Activated CD4-positive, alpha-beta T cell treated with anti-CD3 and anti-CD28 coated beads for 24 hours (primary cell): ENCODE measurements at places on chromosomes 7 and 10.

GRCh38 chr10:77256346-77256745 is 381.3 kb downstream of the KCNMA1 start:
- no peak for DNase-seq

- no peak for DNase-seq
Measured at GRCh38 chr10:124075231-124075955, 18.0 kb downstream of the CHST15 start.

DNA sequence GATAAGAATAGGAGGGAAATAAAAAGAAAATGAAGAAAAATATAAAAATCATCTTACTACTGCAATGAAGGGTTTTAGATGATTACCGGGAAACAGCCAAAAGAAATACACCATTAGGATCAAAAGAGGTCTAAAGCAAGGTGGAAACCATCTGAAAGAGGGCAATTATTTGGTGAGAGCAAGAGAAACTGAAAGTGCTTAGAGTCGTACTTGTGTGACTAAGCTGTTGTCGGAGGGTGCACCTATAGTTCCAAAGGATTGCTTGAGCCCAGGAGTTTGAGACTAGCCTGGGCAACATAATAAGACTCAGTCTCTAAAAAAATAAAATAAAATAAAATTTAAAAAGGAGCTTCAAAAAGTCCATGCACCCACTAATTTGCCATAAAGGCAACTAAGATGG is 169.5 kb downstream of the DKK1 start:
- DNase-seq = no peak

- DNase-seq = no peak
Measured at GRCh38 chr7:78448911-78449310, 650.3 kb downstream of the PHTF2 start.

- DNase-seq = no peak
Measured at GRCh38 chr7:31747553-31747952, 60.5 kb downstream of the PPP1R17 start.

DNA sequence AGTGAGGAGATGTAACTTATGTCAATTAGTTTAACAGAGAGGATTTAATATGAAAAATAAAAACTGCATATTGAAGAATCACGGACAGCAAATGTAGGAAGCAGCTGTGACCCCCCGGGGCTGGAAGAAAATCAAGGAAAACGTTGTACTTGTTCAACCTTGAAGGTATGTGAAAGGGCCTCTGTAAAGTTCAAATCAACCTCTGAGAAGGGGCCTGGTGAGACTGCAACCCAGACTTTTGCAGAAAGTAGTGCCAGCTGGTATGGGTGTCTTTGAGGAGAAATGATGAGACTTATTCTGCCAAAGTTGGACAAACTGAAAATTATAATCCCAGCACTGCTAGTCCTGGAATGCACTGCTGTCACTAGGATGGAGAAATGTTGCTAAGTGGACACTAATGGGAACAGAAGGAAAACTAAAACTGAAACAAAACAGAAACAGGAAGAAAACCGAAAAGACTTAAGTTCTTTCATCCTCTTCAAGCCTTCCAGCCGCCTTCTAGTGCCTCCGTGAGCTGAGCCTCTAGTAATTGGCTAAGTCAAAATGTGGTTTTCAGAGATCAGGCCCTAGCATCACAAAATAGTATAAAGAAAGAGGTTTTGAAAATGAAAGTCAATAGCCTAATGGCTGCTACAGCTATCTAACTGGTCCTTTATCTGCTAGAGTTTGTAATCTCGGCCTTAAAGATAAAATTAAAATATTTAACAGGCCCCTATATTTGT is 253.7 kb upstream of the SORCS1 start:
- DNase-seq = no peak

DNA sequence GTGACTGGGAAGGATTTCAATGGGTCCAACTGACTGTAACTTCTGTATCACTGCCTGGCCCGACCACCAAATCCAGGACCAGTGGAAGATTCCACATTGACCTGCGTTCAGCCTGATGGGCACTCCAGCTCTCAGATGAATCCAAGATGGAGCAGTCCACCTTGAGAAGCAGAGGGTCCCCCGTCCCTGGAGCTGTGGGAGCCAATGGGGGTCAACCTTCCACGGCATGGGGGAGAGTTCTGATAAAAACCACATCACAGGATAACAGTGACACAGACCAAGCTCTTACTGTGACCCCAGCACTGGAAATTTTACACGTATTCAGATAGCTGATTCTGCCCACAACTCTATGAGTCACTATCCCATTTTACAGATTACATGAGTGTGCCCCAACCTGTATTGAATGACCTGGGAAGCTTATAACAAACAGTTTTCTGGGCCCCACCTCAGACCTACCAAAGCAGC is 11.2 kb downstream of the ZCCHC24 start:
- DNase-seq = no peak

DNA sequence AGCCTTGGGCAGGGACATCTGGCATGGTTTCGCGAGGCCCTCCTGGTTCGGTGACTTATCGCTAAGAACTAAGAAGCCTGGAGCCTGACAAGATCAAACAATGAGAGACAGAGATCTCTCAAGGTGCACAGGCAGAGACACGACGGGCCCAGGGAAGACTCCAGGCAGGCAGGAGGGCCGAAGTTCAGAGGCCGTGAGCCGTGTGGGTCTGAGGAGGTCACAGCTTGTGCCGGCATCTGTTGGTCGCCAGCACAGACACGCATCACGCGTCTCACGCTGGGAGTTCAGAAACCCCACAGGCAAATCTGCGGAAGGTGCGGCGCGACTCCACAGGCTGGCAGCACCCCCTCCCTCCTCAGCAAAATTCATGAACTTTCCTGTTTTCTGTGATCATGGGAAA is 314.0 kb downstream of the DNAJB6 start:
- DNase-seq = no peak

- no peak for DNase-seq
Measured at GRCh38 chr7:123070702-123071286, 75.3 kb upstream of the TAS2R16 start.

DNA sequence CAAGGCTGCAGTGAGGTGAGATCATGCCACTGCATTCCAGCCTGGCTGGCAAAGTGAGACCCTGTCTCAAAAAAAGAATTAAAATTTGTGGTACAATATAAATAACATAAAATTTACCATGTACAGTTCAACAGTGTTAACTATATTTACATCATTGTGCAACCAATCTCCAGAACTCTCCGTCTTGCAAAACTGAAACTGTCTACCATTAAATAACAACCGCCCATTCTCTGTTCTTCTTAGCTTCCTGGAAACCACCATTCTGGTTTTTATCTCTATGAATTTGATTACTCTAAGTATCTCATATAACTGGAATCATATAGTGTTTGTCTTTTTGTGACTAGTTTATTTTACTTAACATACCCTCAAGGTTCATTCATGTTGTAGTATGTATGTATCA is 167.6 kb downstream of the AUTS2 start:
- DNase-seq = no peak

DNA sequence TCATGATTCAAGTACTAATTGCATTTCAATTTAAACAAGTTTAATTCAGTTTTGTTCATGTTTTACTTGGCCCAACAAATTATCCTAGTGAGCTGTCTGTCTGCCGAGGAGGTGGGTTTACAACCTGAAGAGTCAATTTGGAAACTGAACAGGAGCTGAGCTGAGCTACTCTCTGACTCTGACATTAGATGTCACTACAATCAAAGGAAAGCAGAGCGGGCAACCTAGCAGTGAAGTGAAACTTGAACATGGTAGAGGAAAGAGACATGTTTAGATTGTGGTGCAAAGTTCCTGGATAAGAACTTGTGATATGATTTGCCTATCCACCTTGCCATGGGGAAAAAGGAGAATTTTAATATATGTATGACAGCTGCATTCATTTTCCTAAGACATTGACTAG is 9.6 kb upstream of the AGR3 start:
- peak; percentile 2 for DNase-seq

GRCh38 chr7:118183428-118183785 is 557 bp upstream of the LSM8 start:
- DNase-seq = no peak

GRCh38 chr10:124377101-124377500 is 41.6 kb downstream of the OAT start:
- no peak for DNase-seq

GRCh38 chr10:35487336-35488034 is 117.7 kb upstream of the GJD4 start:
- DNase-seq = no peak

DNA sequence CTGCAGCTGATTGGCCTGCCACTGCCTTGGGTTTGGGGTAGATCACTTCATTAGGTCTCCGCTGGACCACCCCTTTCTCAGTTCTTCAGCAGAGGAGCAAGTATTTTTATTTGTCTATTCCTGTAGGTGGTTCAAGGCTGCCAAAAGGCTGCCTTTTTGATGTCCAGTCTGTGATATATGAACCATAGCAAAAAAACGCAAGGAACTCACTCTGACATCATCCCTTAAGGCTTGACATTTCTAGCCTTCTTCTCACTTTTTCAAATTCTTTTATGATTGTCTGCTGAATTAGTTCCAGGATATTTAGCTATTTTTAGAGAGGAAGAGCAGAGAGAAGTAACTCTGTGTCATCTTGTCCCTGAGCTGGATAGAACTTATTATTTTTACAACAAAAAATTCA is 269.2 kb downstream of the BAMBI start:
- no peak for DNase-seq

GRCh38 chr7:78953090-78953489 is 500.4 kb downstream of the MAGI2 start:
- no peak for DNase-seq
